CD4-positive, alpha-beta T cell treated with Interleukin-15 for 4 hours (primary cell): ENCODE measurements at places on chromosomes 13 and 19.

GRCh38 chr13:75996582-75996981, 360.5 kb downstream of the LMO7 start:
- DNase-seq, result no peak

- DNase-seq, result no peak
Measured at GRCh38 chr13:59409634-59410200, 754.0 kb downstream of the DIAPH3 start.

DNA sequence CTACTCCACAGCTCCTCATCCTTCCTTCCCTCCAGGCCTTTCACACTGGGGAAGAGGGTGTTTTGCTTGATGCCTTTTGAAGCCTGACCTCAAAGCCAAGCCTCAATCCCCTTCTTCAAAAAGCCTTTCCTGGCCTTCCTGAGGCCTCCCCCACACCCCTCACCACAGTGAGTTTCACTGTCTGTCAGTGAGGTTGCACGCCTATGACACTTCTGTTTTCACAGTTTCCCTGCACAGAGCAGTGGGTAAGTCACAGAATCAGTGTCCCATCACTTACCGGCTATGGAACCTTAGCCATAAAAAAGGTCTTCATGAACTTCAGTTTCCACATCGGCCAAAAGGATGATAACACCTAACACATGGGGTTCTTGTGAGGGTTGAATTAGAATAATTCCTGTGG, 371.4 kb downstream of the UQCRFS1 start:
- no peak for DNase-seq

GRCh38 chr19:7013678-7014077, 7.6 kb downstream of the MBD3L2B start:
- DNase-seq, result peak; percentile 9

DNA sequence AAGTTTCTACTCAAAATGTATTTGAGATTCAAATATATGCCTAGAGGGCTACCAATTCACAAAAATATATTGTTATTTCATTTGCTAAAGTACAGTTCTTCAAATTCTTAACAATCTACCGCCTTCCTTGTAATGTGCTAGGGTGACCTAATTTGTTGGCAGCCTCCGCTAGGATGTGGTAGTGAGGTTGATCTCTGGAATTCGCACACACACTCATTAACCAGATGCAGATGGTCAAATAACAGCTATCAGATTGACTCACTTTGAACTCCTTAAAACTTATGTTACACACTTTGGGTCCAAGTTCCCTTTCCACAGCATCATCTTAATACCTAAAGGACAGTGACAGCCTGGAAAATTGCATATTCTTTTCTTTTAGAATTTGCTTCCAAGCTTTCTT, 367.3 kb downstream of the DCT start:
- DNase-seq, result no peak

DNA sequence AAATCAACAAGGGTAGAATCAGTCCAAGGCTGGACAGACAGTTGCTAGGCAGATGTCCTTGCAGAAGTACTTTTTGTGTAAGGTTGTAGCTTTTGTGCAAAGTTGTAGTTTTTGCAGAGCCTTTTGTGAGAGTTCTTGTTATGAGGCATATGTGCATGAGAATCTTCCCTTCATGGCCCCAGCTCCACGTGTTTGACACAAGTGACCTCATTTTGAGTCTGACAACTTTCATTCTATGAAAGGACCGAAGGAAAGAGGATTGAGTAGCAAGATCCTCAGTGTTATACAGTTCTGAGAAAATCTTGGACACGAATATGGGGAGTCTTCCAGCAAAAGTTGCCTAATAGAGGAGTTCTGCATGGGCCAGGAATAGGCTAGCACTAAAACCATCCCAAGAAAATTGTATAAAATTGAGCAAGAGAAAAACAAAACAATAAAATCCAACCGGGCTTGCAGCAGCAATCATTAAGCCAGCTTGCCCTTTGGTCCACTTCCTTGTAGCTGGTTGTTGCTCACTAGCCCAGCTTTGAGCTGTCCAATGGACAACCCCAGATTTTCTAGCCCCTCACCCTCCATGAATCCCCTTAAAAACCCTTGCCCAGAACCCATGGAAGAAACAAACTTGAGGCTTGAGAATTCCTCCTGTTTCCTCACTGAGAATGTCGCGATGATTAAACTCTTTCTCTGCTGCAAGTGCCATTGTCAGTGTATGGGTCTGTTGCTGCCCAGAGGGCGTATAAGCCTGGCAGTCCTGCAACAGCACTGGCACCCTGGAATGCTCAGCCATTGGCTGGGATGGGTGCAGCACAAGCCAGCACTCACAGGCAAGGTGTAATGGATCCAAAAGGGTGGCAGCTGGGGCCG, 6.5 kb downstream of the EPSTI1 start:
- no peak for DNase-seq

DNA sequence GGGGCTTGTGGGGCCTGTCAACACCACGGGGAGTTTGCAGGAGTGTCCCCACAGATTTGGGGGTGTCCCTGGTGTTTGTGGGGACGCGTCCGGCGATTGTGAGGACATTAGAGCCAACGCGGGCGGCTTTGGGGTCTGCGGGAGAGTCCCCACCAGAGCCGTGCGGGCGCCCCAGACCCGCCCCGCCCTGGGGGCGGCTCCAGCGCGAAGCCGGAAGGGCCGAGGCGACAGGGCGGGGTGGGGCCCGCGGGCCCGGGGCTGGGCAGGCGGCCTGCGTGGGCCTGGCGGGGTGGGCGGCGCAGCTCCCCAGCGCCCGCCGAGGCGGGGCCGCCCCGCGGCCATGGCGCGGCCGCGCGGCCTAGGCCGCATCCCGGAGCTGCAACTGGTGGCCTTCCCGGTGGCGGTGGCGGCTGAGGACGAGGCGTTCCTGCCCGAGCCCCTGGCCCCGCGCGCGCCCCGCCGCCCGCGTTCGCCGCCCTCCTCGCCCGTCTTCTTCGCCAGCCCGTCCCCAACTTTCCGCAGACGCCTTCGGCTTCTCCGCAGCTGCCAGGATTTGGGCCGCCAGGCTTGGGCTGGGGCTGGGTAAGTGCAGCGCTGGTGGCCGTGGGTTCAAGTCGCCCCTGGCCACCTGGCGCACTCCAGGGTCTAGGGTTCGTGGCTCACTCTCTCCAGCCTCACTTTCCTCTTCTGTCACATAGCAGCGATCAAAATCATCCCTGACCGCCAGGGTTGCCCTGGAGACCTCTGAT, 10.3 kb downstream of the PDE4A start:
- no peak for DNase-seq

DNA sequence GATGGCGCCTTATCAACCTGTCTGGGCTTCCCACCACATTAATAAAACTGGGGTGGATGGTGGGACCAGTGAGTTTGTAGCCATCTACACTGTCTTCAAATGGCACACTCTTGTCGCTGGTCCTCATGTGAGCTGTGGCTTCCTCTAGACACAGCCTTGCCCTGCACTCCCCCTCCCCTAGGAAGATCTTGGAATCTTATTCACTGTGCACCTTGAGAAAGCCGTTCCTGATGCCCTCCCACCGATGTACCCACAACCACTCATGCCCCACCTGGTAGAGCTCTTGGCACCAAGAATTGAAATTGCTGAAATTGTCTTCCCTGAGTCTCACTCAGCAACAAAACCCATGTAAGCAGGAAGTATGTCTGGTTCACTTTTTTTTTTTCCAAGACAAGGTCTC, 146.0 kb downstream of the PTPRS start:
- no peak for DNase-seq
